ENCODE measurements at places on chromosomes 4 and X.

DNA sequence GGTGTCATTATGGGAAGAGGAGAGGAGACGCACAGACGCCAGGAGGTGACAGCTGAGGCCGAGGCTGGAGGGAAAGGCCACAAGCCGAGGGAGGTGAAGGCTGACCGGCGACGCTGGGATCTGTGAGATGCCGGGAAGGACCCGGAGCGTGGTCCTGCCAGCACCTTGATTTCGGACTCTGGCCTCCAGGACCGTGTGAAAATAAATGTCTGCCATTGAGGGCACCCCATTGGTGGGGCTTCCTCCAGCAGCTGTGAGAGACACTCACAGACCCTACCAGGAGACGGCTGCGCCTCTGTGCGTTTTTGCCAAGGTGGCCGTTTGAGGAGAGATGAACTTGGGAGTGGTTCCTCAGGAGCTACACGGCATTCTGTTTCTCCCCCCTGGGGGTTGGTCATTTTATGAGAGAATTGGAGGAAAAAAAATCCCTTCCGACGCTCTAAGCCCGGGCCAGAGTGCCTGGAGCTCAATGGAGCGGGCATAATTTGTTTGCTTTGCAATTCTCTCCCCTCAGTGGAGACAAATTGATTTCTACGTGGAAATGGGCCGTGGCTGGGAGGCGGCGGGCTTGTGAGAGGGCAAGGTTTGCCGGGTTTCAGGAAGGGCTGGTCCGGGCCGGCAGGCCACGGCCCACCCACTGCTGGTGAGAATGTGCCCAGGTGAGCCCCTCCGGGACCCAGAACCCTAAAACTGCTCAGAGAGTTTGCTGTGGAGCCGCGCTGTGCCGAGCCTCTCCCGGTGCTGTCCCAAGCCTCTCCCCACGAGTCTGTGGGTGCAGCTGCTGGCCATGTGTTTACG lies 53.9 kb downstream of the CPZ start:
- DNase-seq: no peak

DNA sequence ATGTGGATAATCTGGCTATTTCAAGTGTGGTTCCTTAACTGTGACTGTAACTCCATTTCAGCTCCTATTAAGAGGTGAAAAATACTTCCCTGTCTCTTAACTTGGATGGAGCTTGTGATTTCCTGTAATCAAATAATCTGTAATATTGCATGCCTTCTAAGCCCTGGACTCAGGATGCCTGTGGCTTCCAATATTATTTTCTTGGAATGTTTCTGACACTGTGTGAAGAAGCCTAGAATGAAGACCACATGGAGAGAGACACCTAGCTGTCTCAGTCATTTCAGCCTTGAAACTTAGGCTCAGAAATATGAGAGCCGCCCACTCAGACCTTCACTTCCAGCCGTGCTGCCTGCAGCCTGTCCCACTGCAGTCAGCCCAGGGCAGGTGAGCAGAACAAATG lies 544.3 kb downstream of the TRIML1 start:
- no peak for DNase-seq

GRCh38 chr4:103692615-103693014 lies 27.2 kb downstream of the TACR3 start:
- DNase-seq: no peak

DNA sequence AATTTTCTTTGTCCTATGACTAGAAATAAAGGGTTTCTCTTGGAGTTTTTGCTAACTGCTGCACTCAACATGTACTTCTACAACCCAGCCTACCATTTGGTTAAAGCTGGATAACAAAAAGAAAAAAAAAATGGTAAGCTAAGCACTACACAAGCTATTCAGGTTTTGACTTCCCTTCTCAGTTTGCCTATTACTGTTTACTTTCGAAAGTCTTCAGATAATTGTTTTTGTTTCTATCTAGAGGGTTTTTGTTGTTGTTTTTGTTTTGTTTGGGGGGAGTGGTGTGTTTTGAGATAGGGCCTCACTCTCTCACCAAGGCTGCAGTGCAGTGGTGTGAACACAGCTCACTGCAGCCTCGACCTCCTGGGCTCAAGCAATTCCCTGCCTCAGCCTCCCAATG lies 46.6 kb downstream of the CLOCK start:
- DNase-seq: no peak
